ENCODE measurements at places on chromosomes 7 and 10.
A peak's percentile ranks its signal among the peaks of the same experiment; 100 is the strongest.

DNA sequence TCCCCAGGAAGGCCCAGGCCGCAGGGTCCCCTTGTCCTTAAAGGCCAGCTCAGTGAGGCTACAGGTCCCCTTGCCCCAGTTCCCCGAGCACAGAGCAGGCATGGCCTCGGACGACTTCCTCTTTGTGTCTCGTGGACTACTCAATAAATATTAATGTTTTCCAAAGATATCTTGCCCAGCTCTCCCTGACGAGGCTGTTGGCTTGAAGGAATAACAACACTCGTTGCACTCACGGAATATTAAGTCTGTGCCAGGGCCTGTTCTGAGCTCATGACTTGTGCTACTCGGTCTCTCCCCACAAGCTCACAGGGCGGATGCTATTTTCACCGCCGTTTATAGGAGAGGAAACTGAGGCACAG, 68.2 kb downstream of the CUX1 start:
- DNase-seq, result no peak

GRCh38 chr10:63438506-63439498, 27.0 kb downstream of the JMJD1C start:
- DNase-seq, result no peak

DNA sequence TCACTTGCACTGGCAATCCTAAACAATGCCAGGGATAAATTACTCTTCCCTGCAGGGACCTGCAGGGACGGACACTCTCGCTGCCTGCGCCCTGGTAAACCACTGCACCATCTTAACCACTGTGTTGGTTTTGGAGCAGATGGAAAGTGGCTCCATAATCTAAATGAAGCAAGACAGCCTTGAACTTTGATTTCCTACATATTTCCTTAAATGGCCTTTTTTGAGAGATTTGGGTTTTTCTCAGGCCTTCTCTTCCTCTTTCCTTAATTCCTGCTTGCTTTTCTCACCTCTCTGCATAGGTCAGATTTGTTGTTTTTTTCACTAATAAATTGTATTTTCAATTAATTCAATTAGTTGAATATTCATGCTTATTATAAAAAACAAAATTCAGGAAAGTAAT, 2.8 kb downstream of the PILRA start:
- no peak for DNase-seq

DNA sequence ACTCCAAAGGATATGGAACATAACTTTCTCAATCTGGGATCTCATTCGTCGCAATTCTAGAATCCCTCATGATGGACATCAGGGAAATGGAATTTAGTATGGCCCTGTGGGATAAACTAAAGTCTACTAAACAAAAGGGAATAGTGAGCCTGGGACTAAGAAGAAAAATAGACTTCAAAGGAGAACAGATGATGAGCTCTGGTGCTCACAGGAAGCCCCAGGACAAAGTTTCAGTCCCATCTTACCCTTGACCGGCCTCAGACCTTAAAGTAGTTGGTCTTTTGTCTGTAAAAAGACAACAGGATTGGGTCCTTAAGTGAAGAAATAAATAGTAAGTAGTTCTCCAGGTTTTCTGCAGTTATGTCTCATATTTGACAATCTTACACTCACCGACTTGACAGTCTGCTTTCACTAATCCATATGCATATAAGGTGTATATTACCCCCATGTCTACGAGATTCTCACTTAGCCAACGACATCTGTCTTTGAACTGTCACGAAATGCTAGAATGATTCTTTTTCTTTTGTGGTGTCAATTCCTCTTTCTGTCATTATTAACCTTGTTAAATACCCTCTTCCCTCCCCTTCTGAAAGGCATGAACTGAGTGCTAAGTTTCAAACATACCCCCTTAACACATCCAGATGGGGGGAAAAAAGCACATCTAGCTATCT, 10.9 kb upstream of the IKZF1 start:
- DNase-seq, result no peak

GRCh38 chr7:90816511-90817142, 220.5 kb downstream of the CDK14 start:
- DNase-seq, result peak; percentile 95

GRCh38 chr7:139914306-139915267, 85.5 kb downstream of the TBXAS1 start:
- peak; percentile 60 for DNase-seq

DNA sequence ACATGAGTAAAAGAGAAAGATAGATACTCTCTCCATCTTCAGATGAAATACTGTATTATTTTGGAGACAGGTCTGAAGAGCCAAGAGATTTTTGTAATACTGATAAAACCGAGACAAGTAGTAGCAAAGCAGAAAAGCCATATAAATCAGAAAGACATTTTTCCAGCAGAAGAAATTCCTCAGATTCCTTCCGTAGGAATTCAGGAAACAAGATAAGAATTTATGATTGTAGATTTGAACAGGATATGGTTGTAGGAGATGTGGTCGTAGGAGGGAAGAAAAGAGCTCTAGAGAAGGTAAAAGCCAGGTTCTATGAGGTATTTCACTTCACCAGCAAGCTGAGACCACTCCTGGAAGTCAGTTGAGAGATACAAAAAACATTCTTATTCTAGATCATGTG, 17.6 kb upstream of the AASS start:
- peak; percentile 26 for DNase-seq

DNA sequence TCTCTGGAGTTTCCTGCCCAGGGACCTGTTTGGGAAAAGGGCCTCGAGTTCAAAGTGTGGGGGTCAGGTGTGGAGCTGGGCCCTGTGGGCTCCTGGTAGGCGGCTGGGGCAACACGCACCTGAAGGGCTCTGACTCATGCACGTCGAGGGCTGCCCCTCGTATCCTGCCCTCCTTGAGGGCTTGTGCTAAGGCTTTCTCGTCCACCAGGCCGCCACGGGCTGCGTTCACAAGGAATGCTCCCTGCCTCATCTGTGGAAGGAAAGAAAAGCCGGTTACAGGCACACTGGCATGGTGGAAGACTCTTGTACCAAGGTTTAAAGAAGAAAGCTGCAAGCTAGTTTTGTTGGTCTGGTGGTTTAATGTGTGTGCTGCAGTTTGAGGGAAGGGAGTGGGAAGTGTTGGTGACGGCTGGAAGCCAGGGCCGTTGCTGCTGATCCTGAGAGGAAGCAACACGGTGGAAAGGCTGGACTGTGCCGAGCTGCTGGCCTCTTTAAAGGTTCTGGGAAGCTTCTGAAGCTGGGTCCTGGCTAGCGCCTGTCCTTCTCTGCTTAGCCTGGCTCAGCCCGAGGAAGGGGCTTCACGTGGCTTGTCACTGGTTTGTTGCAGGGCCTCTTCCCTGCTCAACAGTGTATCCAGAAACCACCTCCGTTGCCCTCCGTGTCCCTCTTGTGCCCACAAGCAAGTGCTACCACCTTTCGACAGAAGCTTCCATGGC, 52.0 kb downstream of the ZRANB1 start:
- DNase-seq, result no peak

DNA sequence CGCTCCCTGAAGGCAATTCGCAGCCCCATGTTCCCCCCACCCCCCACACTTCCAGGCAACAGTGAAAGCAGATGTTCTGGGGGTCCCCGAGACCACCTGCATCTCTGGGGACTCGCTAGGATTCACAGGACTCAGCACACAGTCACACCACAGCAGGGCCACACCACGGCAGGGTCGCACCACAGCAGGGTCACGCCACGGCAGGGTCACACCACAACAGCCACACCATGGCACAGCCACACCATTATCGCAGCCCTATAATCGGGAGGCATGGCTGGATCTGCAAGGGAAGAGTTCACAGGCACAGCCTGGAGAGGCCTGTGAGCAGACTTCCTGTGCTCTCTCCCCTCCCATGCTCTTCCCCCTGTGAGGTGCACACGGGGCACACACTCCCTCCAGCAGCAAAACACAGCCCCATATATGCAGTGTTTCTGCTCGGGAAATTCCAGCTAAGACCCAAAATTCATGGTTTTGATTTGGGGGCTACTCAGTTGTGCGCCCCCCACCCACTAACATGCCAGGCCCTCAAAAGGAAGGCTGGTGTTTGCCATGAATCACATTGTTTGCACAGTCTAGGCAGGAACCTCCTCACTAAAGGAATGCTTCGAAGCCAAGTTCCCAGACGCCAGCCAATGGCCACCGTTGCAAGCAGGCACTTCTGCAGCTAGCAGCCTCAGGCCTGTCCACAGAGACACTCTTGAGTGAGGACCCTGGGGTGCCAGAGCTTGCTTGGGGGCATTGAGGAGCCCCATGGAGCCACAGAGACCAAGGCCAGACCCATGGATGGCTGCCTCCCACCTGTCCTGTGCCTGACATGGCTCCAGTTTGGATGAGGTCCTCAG, 7.0 kb upstream of the DPYSL4 start:
- DNase-seq, result no peak

DNA sequence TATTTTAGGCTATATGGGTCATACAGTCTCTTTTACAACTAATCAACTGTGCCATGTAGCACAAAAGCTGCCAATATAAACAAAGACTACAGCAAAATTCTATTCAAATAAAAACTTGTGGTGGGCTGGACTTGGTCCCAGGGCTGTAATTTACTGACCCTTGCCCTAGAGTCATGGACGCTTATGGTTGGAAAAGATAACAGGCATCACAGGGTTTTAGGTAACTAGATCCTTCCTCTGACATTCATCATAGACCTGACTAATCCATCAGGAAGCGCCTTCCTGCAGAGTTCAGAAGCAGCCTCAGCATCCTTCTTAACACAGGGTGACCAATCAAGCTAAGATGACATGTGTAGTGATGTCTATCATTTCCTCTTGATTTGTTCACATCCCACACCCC, 40.2 kb upstream of the GPAM start:
- no peak for DNase-seq

GRCh38 chr7:133299676-133300075, 46.8 kb downstream of the EXOC4 start:
- no peak for DNase-seq

- no peak for DNase-seq
Measured at GRCh38 chr10:69960988-69961880, 91.4 kb upstream of the MACROH2A2 start.

GRCh38 chr7:112416127-112416526, 34.1 kb upstream of the IFRD1 start:
- peak; percentile 23 for DNase-seq

DNA sequence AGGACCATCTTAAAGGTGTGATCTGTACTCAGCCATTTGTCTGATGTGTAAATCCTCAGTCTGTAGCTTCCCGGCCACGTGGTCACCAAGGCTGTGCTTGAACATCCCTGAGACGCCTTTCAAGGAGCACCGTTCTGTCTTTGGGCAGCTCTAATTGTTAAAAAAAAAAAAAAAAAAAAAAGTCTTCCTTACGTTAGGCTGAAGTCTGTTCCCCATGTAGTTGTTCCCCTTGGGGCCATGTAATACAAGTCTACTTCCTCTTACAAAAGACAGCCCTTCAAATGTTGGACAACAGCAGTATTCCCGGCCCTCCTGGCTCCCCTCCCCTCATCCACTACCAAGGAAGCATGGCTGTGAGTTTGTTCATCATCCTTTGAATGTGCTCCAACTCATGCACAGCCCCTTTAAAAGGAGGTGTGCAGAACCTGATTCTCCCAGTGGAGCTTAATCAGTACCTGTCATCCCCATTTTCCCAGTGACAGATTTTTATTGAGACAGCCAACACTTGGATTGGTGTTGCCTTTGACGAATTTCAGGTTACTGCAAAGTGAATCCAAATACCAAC, 392.2 kb upstream of the GALNT17 start:
- no peak for DNase-seq

- peak; percentile 63 for DNase-seq
Measured at GRCh38 chr10:61919646-61920215, 18.2 kb downstream of the ARID5B start.

DNA sequence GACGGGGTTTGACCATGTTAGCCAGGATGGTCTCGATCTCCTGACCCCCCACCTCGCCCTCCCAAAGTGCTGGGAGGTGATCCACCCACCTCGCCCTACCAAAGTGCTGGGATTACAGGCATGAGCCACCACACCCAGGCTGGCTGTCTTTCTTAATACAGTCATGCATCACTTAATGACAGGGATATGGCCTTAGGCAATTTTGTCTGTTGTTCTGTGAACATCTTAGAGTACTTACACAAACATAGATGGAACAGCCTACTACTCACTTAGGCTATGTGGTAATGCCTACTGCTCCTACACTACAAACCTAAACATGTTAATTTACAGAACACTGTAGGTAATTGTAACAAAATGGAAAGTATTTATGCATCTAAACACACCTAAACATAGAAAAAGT, 106.6 kb upstream of the KCNMA1 start:
- DNase-seq, result no peak

All from fibroblast of skin of back (primary cell).